ENCODE measurements at places on chromosomes 11 and 22.

- DNase-seq = no peak
Observed at GRCh38 chr11:108084811-108085210, 36.6 kb upstream of the ACAT1 start.

DNA sequence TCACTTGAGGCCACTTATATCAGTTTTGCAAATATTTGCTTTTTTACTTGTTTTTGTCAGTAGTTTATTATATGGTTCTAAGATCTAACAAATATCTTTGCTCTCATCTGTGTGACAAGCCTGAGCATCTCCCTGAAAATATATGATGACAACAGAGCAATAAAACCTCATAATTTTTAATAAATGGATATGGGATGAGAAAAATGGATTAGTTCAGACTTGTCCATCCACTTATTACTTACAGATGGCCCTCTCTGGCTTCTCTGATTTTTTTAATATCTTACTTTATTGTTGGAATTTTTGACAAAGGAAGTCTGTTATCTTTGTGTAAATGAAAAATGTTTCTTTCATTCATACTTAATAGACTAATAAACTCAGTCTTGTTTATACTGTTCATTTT, 491.4 kb upstream of the RAG2 start:
- DNase-seq = no peak

DNA sequence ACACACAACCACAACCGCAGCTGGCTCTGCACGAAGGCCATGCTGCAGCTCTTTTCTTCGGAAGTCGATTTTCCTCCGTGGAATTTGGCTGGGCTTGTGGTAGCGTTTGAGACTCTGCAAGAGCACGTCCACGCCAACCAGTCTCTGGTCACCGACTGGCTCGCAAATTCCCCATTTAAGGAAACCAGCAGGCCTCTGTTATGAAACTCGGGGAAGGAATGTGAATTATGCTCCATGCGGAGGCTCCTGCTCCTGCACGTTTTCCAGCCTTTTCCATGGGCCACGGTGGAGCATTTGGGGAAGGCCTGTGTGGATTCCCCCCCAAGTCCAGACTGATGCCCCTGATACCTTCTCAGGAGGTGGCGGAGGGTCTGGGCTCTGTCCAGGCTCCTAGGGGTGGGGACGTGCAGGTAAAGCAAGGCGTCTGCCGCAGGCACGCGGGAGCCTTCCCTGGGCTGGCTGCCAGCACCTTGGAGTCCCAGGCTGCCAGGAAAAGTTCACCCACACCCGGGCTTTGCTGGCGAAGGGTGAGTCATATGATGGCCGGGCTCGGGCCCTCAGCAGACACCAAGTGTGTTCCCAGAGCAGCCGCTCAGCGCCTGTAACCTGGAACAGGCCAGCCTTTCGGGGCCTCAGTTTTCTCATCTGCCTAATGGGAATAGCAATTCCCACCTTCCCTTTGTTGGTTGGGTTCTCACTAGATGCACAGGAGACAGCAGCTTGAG, 41.9 kb downstream of the LRP5 start:
- no peak for DNase-seq

DNA sequence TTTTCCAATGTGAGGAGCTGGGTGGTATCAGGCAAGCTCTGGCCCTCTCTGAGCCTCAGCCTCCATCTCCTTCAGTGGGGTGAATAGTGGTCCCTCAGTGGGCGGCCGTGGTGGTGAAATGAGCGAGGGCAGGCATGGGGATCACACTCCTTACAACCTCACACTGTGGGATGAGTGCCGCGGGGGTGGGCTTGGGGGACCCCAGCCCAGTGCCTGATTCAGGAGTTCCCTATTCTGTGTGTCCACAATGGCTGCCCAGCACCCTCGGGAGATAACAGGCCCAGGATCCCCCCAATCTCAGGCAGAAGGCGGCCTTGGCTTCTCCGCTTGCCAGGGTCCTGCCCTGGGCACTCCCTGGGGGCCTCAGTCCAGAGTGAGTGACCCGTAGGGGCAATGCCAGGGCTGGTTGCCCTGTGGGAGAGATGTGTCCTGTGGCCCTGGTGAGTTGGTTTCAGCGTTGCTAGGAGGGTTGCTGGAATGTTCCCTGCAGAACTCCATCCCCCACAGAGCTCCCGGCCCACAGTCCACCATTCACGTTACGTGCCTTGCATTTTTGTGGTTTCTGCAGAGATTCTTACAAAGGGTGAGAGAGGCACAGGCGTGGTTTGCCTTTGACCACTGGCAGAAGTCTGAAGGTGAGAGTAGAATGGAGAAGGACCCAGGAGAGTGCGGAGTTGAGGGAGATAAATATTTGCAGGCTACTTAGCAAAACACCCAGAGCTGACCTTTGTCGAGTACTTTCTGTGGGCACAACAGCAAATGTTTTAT, 2.9 kb downstream of the ALDH3B1 start:
- no peak for DNase-seq

GRCh38 chr11:3969613-3970012, 114.1 kb downstream of the STIM1 start:
- DNase-seq = no peak

DNA sequence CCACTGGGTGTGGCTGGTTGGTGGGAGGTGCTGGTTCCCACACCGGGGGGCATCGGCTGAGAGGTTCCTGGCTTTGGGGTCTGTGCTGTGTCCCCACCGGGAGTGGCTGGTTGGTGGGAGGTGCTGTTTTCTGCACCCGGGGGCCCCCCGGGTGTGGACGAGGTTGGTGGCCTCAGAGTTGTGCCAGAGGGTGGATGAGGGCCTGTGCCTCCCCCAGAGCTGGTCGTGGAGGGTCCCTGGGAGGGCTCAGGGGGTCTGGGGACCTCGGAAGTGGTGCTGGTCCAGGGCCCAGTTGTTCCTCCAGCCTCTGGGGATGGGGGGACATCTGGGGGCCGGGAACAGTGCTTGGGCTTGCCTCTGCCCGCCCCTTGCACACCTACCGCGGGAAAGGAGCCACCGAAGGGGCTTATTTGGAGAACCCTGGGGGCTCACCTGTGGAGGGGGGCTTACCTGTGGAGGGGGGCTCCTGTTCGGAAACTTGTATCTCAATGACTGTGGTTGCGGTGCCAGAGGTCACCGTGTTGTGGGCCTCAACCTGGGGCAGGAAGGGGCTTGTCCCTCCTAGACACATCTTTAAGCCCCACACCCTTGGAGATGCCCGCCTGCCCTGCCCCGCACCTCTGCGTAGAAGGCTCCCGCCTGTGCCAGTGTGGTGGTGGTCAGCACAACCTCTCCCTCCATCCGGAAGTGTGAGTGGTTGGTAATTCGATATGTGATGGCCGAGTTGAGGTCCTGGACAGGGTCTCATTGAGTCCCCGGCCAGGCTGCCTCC, 3.3 kb upstream of the IRF7 start:
- no peak for DNase-seq

DNA sequence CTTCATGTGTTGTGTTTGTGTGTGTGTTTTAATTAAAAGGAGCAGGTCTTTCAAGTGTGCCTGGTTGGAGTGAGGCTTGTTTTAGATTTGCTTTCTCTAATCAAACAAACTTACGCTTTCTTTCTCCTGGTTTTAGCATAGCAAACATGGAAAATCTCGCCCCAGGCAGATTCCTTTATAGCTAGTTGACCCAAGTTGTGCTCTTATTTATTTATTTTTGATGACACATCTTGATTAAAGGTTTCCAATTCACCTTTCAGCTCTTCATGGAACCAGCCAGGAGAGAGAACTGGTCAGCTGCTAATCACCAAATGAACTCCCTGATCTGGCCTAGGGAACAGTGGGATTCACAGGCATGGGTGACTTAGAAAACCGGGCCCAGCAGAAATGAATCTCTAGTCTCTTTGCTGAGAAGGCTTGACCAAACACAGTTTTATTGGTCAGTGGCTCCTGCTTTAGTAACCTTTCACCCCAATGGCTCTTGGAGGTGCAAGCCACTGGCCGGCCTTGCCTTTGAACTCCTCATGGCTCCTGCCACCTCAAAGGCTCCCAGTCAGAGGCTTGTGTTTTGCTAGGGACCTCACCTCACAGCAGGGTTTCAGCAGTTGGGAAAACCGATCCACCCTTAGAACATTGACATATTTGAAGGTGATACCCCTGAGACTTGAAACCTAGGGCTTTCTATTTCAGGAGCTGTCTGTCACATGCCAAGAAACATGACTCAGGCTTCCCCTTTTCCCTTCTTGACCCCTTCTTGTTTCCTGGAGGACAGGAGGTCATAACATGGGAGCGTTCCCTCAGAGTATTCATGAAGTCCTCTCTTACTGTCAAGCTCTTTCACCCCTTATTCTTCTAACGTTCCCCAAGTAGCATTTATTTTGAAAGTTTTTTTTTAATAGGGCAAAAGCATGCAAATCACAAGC, 48.8 kb downstream of the EXT2 start:
- no peak for DNase-seq

- no peak for DNase-seq
Observed at GRCh38 chr11:205221-206001, 1.8 kb downstream of the BET1L start.

DNA sequence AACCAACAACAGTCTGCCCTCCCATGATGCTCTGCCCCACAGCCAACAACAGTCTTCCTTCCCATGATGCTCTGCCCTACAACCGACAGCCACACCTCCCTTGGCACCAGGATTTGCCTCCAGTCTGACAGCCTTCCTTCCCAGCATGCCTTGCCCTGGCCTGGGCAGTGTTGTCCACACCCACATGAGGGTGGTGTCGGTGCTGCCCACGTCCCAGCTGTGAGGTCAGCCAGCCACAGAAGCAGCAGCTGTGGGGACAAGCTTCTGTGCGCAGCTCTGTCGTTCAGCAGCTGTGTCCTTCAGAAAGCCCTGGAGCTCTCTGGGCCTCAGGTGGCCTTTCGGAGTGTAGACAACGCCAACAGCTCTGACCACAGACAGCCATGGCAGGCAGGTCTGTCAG, 1378.9 kb downstream of the BRD1 start:
- no peak for DNase-seq

DNA sequence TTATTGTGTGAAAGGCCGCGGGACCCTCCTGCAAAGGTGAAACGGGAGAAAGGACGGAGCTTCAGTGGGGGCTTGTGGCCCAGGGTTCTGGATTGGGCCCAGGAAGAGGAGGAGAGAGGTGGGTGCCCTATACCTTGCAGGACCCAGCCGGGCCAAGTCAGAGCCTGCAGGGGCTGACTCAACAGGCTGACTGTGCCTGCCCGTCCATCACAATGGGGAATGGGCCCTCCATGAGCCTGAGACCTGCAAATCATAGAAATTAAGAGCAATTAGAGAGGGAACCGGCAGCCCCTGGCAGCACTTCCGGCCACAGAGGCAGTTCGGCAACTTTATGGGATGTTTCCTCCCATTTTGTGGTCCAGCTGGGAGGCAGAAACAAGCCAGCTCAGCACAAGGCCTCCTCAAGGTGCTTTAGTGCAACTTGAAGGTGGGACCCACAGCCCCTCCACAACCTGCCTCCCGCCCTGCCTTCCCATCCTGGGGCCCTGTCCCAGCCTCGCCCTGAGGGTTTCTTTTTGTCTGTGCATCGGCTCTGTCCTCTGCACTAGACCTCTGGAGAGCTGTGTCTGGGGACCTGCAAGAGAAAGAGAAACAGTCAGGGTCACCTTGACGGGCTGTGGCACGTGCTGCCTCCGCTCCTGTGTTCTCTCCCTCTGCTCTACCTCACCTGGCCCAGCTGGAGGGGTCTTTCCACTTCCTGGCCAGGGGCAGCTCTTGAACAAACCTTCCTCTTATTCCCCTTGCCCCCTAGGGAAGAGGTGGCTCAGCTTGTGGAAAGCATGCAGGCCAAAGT, 19.1 kb upstream of the NECTIN1 start:
- DNase-seq = no peak

DNA sequence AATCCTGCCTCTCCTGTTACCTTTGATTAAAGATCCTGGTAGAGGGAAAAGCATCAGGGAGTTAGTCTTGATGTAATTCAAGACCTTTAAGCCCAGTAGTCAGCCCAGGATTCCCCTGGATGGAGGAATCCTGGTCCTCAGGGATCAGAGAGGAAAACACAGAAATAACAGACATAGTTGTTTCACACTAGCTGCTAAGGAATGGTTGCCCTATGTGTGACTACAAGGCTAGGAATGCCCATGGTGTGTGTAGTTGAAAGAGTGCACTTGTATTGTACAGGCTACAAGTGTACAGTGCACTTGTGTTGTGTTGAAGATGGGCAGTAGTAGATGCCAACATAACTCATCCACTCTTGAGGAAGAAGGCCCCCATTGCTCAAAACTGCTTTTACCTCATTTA, 226.8 kb downstream of the AASDHPPT start:
- no peak for DNase-seq

DNA sequence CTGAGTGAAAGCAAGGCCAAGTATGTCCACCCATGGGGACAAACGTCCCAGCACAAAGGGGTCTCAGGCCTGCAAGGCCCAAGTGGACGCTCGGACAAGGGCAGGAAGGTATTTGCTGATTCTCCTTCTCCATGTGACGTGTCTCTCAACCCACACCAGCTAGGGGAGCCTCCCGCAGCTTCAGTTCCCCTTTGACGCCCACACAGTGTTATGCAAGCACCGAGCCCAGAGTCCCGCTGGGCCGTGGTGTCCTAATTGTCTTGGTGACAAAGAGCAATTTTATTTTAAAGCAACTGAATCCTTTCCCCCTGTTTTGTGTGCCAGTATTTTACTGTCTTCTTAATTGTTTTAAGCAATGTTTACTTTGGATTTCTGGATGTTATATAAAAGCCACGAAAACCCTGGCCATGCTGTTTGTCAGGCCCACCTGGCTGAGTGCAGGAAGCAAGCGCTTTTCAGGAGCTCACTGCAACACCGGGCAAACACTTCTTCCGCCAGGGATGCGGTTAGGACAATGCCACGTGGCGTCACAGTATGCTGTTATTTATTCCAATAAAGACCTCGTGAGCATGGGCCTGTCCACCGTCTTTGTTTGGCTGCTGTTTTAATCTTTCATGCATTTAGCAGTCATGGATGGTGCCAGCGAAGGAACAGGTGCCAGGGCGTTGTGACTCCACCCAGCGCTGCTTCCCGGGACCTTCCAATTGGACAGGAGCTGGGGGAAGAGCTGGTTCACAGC, 8.2 kb upstream of the PARVG start:
- no peak for DNase-seq

GRCh38 chr11:112519751-112520150, 259.1 kb upstream of the PLET1 start:
- no peak for DNase-seq

GRCh38 chr11:100902454-100903141, 215.5 kb downstream of the ARHGAP42 start:
- no peak for DNase-seq

DNA sequence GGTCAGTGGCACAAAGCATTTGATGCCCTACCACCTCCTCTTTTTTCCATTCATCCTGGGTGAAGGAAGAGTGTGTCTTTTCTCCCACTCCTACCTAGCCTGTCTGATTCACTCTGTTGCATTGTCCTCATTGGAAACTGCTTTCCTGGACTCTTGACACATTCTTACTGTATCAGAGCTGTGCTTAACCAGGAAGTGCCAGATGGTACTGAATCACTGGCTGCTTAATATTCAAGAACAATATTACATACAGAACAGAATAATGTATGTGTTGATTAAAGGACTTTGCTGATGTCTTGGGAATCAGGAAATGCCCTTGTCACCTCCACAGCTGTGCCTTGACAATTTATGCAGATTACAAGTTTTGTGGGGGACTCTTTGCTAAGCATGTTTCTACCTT, 44.4 kb downstream of the SVIP start:
- no peak for DNase-seq

DNA sequence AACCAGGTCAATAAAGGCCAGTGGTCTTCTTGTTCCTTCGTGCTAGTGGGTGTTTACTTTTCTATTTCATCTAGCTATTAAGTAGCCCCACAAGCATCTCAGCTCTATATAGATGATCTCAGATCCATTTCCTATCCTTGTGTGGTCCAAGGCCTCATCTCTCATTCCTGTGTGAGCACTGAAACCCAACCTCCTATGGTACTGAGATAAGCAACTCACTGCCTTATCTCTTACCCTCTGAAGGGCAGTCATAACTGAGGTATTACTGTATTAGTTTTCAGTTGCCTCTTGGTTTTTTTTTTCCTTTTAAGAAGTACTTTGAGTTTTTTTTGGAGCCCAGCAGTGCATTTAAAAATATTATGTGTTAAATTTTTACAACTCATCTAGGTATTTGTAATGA, 28.3 kb downstream of the ACER3 start:
- DNase-seq = no peak

All from stimulated activated CD8-positive, alpha-beta memory T cell treated with anti-CD3 and anti-CD28 coated beads, Interleukin-15, amount 100 ng/mL, for 1 hour (primary cell).